ENCODE measurements at places on chromosomes 3 and 15.

DNA sequence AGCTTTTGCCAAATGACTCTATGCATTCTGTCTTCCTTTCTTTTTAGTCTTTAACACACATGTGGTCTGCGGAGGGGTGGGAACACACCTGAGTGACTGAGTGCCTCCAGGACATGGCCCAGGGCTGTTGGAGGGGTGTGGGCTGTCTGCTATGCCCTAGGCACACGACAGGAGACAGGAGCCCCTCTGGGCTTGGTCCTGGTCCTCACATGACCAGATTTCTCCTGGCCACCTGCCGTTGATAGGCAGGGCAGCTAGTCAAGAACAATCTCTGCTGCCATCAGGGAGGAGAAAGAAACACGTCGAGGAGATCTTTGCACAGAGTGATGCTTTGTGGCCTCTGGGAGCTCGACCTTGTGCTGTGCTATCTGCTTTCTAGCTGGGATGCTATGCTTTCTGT, 176.6 kb downstream of the KLF13 start:
- DNase-seq, result no peak

GRCh38 chr3:114496021-114496434, 202.2 kb downstream of the TIGIT start:
- DNase-seq, result no peak

DNA sequence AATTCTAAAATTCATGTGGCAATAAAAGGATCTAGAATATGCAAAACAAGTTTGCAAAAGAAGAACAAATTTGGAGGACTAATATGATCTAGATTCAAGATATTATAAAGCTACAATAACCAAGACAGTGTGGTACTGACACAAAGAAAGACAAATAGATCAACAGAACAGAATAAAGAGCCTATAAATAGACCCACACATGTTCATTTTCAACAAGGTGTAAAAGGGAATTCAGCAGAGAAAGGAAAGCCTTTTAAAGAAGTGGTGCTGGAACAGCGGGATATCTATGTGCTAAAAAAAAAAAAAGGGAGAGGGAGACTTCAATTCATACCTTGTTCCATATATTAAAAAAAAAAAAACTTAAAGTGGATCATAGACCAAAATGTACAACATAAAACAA, 149.0 kb downstream of the WDR76 start:
- no peak for DNase-seq

- DNase-seq, result no peak
Observed at GRCh38 chr15:44207643-44208042, 12.6 kb upstream of the FRMD5 start.

- DNase-seq, result no peak
Observed at GRCh38 chr3:62114763-62115162, 258.6 kb downstream of the FEZF2 start.

DNA sequence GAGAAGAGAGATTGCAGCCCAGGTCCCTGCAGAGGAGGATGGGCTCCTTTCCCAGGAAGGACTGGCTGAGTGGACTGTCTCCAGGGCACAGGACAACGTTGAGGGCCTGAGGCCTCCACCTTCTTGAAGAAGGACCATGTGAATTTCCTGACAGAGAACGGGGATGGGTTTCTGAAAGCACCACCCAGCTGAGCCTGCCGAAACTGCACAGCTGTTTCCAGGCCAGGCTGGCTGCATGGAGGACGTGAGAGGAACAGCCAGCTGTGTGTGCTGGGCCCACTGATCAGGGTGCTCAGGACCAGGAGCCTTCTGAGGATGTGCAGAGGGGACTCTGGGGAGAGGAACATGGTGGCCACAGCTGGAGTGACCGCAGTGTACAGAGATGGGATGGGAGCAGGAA, 39.2 kb downstream of the HMCES start:
- DNase-seq, result no peak

DNA sequence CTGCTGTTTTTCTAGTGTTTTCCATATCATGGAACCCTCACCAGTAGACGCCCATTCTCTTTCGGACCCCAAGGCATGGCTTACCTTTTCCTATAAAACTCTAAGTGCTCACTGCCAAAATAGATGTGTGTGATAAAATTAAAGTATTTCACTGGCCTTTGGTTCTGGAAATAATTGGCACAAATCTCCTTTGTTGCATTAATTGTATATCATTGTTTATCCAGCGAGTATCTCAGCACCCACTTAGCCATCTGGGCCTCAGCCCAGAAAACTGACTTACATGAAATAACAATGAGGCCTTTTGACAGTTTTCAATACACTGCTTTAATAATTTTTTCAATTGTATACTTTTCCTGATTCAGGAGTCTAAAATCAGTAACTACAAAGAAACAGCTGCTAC, 105.1 kb downstream of the MECOM start:
- peak; percentile 28 for DNase-seq

GRCh38 chr3:186930143-186930640, at the start of gene ST6GAL1:
ST6GAL1 (plus strand) TSS chr3:186930526; CDS start chr3:187042704, 112,178 bp downstream.
- no peak for DNase-seq

DNA sequence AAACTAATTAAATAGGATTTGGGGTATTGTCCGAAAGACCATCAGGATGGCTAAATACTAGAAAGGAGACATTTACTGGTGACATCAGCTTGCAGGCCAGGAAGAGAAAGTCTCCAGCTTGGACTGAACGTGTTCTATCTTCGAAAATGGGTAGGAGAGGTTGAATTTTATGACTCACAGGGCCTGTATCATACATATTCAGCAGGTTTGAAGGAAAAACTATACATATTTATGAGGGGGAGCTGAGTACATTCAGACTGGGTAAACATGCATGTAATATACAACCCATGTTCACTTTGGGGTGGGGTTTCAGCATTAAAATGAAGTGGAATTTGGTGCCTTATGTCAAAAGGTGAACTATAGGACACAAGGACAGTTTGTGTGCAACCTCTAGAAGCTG, 129.3 kb upstream of the CRBN start:
- no peak for DNase-seq

GRCh38 chr15:87312221-87312620, 944.3 kb downstream of the NTRK3 start:
- DNase-seq, result no peak

GRCh38 chr3:187735837-187736236, 9.4 kb downstream of the BCL6 start:
- DNase-seq, result no peak

DNA sequence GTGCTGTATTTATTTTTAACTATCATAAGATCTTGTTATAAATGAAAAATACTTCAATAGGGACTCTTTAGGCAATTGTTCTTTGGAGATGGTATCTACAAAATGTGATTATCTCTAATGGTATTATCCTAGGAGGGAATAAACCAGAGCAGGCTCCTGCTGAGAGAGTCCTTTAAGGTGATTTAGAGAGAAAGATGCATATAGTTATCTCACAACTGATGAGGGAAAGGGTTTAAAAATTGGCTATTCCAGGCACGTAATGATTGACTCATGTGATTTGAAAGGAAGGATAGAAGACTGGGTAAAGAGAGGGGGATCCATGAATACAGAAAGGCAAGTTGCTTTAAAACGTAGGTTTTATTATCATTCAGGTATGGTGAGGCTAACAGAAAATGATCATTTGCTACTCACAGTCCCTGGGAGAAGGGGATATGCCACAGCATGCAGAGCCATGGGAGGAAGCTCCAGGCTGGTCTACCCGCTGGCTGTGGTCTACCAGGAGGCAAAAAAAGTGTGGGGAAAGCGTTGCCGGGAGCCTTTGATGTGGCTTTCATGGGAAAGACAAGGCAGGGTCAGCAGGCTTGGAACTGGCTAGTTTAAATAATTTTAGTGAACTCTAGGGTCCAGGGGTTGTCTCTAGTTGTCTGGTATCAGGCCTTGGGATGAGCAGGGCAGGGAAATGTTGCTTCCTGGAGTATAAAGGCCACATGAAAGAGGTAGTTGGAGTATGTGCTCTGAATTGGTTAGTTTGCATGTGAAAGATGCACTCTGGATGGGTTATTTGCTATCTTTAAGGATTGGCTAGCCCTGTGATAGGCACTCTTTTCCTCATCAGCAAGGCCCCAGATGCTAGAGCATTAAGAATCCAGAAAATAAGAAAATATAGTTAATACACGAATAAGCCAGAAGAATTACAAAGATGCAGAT, 798.4 kb upstream of the GRM7 start:
- DNase-seq, result no peak

DNA sequence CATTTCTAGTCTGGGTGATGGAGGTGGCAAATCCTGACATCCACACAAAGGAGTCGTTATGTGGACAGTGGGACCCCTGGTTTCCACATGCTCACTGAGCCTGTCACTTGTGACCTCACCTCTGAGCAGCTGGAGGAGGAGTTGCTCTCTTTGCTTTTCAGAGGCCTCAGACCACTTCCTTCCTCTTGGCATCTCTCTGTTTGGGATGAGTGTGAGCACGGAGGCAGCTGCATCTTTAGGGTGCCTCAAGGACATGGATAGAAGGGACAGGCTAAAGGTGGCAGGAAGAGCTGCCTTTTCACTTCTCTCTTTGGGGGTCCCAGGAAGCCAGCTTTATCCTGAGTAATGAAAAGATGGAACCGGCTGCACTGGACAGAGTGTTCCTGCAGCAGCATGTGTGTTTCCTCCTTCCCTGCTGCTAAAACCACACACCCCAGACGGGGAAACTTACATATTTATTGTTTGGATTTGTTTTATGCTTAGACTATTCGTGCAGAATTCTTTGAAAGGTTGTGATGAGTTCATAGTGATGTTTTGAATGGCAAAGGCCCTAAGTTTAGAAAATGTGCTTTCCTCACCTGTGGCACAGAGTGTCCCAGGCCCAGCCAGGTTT, 31.8 kb downstream of the GPR171 start:
- no peak for DNase-seq

- DNase-seq, result peak; percentile 82
Observed at GRCh38 chr3:123660900-123661299, 76.0 kb upstream of the HACD2 start.

- DNase-seq, result no peak
Observed at GRCh38 chr15:66167854-66168253, 85.7 kb downstream of the MEGF11 start.

DNA sequence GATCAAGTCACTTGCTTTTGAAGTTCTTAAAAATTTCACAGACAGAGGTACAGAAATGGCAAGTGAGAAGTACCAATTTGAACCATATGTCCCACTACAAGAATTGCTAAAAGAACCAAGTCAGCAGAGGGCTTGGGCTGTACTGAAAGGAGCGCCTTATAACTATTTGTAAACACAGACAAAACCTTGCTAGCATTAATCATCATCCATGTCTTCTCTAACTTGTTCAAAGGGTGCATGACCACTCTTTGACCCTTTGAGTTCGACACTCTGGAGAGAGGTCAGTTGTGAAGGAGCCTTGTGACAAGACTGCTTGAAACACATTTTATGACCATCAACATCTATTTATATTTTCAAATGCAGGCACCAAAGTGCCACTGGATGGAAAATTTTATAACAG, 191.7 kb downstream of the PDZRN3 start:
- no peak for DNase-seq

- no peak for DNase-seq
Observed at GRCh38 chr3:190496859-190497258, 17.0 kb upstream of the IL1RAP start.

GRCh38 chr3:100386437-100387074, 14.3 kb downstream of the TOMM70 start:
- DNase-seq, result no peak

DNA sequence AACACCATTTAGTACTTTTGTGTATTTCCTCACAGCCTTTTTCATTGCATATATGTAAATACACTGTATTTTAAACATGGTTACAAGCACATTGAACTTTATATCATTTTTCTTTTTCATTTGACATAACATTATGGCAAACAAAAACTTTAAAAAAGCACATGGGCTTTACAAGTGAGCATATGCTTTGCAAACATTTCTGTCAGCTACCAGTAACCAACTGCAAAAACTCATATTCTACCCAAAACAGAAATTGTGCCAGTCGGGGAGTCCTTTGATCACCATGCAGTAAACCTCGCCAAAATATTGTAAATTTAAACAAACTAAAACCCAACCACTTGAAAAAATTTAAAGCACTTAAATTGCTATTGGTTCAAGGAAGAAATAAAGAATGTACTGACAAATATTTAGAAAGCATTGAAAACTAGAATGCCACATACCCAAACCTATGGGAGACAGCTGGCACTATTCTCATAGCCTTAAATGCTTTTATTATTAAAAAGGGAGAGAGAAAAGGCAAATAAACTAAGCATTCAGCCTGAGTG, 24.4 kb downstream of the ZNF710 start:
- peak; percentile 26 for DNase-seq

DNA sequence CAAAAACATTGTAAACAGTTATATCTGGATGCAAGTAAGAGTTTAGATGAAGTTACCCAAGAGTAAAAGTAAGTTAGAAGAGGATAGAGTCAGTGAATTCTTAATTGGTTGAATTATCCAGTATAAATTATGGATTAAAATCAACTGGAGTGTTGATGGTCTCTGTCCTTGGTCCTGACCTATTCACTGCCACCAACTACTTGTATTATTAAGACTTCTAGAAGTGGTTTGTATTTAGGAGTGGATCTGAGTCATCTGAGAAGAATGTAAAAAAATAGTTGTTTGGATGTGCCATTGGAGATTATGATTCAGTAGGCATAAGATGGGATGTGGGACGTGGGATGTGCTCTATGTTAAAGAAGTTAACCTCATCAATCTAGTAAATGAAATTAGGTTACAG, 86.4 kb downstream of the SYNPR start:
- no peak for DNase-seq

DNA sequence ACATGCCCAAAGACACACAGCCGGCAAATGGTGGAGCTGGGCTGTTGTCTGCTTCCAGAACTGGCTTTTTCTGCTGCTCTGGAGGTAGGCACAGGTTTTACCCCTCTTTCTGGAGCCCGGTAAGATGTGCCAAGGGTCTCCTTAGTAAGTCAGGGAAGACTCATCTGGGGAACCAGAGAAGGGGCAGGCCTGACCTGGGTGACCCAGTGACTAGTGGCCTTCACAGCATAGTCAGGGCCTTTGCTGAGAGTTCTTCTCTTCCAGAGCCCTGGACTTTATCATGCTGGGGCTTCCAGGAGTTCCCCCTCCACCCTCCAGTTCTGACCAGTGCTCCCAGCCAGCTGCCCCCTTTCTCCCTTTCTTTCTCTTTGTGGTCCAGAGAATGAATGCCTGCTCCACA, 3.2 kb downstream of the CD276 start:
- DNase-seq, result no peak

- DNase-seq, result no peak
Observed at GRCh38 chr15:60720493-60721256, 241.7 kb upstream of the ICE2 start.

- DNase-seq, result no peak
Observed at GRCh38 chr15:26790118-26790517, 17.3 kb upstream of the GABRB3 start.

DNA sequence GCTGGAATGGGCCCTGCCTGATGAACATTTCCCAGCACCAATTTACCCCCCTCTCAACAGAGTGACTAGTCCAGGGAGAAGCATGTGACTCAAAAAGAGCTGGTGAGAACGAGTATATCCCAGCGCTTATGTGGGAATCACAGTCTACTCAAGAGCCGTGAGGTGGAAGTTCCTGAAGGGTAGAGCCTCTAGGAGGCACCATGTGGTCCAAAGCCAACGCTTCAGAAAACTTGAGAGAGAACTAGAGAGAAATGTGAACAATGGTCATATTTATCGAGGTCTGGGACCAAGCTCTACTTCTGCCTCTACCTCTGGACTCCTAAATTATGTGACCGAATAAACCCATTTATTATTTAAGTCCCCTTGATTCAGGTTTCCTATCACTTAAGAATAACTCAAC, 111.0 kb upstream of the RAP2B start:
- DNase-seq, result no peak
